Testis (tissue), 5 donors: ENCODE measurements at places on chromosomes 3 and 15.

GRCh38 chr3:189393598-189393997 lies 221.8 kb downstream of the TPRG1 start:
- no peaks in the 10 kb centered on the region for H3K36me3 ChIP-seq
- DNase-seq: no peak
- H3K4me1 ChIP-seq: no peaks in the 10 kb centered on the region
- H3K27ac ChIP-seq: no peak overlapping the region

DNA sequence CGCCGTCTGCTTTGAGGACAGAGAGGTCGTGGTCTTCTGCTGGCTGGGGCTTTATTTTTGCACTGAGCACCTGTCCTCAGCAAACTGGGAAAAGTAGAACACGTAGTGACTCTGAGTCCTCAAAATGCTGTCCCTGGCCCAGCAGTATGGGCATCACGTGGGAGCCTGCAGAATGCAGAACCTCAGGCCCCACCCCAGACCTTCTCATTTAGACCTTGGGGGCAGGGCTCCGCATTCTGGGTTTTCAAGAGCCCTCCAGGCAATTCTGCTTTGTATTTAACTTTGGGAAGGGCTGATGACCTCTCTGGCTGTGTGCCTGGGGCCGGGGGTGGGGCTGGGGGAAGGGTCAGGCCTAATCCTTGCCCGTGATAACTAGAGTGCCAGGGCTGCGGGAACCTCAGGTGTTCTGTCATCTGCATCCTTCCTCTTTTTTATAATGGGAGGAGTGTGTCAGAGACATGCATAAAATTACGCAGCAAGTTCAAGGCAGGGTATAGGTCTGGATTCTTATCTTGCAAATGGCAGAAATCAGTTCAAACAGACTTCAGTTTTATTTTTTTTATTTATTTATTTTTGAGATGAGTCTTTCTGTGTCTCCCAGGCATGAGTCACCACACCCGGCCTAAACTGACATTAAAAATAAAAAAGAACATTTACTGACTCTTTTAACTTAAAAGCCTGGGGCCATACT lies 11.1 kb downstream of the SLC6A6 start:
- DNase-seq: no peak
- no peaks in the 10 kb centered on the region for H3K27me3 ChIP-seq

DNA sequence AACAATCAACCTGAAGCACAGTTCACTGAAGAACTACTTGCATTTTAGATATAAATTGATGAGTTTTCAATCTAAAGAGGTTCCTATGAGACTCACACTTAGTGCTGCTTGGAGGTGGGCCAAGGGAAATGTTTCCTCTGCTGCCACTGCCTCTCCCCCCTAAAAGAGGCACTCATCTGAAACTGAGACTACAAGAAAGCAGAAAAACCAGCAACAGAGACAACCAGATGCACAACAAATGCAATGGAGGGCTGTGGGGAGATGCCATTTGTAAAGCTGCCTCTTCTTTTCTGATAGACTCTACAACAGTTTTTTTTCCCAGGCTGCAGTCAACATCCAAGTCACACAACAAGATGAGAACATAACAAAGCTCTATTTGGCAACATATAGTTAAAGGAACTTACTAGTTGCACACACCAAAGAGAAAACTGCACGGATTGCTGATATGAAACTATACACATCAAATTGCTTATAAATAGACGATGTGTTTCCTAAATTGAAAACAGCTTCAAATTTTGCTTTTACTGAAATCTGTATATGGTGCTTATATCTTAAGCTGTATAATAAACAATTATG lies 11.0 kb downstream of the TSPAN3 start:
- H3K4me3 ChIP-seq: no peak overlapping the region
- no peak for DNase-seq
- no peaks in the 10 kb centered on the region for H3K27me3 ChIP-seq
- no peak overlapping the region for H3K27ac ChIP-seq
- H3K36me3 ChIP-seq: no peaks in the 10 kb centered on the region

- H3K4me3 ChIP-seq: no peak overlapping the region
- DNase-seq: no peak
- H3K27me3 ChIP-seq: no peaks in the 10 kb centered on the region
- no peak overlapping the region for H3K27ac ChIP-seq
- H3K36me3 ChIP-seq: no peaks in the 10 kb centered on the region
Observed at GRCh38 chr3:186998937-186999368, 68.6 kb downstream of the ST6GAL1 start.

DNA sequence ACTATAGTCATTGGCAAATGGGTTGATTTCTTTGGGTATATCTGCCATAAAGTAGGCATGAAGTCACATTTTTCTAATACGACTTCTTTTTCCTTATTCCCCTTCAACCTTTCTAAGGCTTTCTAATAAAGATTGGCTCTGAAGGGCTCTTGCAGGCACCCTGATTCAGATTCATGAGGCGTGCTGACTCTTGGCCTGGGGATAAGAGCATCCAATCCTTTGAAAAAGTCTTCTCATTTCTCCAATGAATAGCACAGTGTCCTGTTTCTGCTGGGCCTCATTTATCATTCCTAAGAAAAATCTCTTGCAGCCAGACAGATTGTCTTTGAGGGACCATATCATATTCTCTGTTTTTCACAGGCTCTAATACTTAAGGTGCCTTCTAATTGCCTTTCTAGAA lies 32.3 kb upstream of the BNIP2 start:
- H3K27ac ChIP-seq: no peak overlapping the region
- H3K27me3 ChIP-seq: no peaks in the 10 kb centered on the region
- DNase-seq: no peak
- H3K36me3 ChIP-seq: no peaks in the 10 kb centered on the region
- H3K4me1 ChIP-seq: no peaks in the 10 kb centered on the region

- no peak overlapping the region for H3K4me3 ChIP-seq
- H3K27me3 ChIP-seq: no peaks in the 10 kb centered on the region
- DNase-seq: no peak
- no peaks in the 10 kb centered on the region for H3K4me1 ChIP-seq
- H3K36me3 ChIP-seq: no peaks in the 10 kb centered on the region
Observed at GRCh38 chr3:44248152-44248551, 6.5 kb downstream of the TOPAZ1 start.

- H3K4me1 ChIP-seq: no peaks in the 10 kb centered on the region
- H3K4me3 ChIP-seq: no peak overlapping the region
- no peaks in the 10 kb centered on the region for H3K27me3 ChIP-seq
- no peak for DNase-seq
Observed at GRCh38 chr15:27479296-27480140, 508.5 kb downstream of the GABRG3 start.
